ENCODE measurements at places on chromosomes 7 and 10.
A peak's percentile ranks its signal among the peaks of the same experiment; 100 is the strongest.

DNA sequence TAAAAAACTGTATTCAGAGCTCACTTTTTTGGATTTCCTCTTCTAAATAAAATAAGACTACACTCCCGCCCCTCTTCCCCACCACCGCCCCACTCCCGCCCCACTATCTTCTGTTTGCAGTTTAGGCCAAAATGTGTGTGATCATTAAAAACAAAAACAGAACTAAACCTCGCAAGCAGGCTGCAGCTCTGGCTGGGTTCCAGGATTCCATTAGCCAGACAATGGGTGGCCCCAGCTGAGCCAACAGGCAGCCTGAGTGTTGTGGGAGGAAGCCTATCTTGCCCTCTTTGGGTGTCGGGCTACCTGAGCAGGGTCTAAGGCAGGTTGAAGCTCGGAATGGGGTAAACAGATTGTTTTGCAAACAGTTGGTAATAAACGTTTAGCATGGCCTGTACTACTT, 41.7 kb downstream of the ARL4A start:
- DNase-seq: no peak

GRCh38 chr10:6918305-6918704, 338.2 kb upstream of the PRKCQ start:
- DNase-seq: no peak

- peak; percentile 36 for DNase-seq
Observed at GRCh38 chr10:34489411-34489810, 325.7 kb downstream of the PARD3 start.

- DNase-seq: peak; percentile 65
Observed at GRCh38 chr10:31075434-31075833, 43.8 kb upstream of the ZNF438 start.

DNA sequence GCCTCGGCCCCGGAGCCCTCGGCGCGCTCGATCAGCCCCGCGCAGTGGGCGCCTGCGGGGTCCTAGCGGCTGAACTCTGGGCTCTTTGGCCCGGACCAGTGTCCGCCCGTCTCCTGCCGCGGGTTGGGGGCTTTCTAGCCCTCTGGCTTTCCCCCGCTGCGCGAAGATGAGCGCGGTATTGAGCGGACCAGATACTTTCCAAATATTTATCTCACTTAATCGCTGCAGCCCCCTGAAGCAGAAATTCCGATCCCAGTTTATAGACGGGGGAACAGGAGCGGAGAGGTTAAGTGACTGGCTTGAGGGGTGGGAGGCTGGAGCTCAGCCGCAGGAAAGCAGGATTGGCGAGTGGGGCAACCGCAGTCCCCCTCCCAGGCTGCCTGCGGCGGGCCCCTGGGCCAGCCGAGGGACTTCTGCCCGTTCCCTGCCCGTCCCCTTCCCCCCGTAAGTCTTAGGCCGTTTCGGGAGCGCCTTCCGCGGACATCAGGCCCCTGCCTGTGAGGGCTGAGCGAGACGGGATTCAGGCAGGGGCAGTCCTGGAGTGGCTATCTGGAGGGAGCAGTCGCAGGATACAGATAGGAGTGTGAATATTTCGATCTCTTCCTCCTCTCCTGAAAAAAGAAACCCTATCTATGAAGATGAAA, 565 bp downstream of the STRIP2 start:
- DNase-seq: no peak

DNA sequence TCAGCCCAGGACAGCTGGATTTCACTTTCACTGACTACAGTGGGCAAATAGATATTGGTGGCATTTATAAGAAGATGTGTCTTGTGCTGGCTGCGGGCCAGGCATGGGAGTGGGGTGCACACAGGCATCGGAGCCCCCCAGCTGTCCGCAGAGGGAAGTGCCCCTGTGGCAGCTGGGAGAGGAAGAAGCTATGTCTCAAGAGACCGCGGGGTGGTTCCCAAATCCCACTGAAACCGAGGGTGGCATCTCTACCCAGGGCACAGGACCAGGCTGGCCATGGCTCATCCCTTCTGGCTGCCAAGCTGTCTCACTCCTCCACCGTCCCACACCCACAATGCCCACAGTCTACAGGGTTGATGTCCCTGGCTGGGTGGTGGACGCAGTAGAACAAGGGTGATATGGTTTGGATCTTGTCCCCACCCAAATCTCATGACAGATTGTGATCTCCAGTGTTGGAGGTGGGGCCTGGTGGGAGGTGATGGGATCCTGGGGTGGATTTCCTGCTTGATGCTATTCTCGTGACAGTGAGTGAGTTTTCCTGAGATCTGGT, 94.8 kb downstream of the TCERG1L start:
- no peak for DNase-seq

- no peak for DNase-seq
Observed at GRCh38 chr10:77673101-77673500, 35.5 kb upstream of the KCNMA1 start.

- DNase-seq: no peak
Observed at GRCh38 chr10:121594076-121594475, 4.2 kb downstream of the FGFR2 start.

GRCh38 chr10:97197030-97197500, 11.3 kb upstream of the SLIT1 start:
- DNase-seq: no peak

DNA sequence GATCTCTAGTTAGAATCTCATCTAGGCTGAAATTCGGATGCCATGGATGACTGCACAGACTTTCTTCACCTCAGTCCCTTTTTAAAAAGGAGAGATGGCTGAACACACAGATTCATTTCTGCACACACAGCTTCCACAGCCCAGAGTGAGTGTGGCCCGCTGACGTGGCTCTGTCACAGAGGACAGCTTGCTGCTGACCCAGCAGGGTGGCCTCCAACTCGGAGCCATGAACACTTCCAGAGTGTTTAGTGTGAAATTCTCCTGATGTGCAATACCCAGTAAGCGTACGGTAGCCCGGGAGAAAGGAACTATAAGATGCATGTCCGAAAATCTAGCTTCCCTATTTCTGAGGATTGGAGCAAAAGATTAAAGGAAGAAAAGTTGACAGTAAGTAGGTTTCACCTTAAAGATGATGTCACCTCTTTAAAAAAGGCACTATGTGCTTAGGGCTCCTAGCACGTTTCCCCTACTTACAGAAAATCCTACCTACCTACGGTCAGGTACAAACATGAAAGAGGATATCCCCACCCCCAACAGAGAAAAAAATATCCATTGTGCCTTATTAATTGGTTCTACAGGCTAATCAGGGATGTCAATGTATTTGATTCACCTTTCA, 162.2 kb downstream of the RAPGEF5 start:
- no peak for DNase-seq

DNA sequence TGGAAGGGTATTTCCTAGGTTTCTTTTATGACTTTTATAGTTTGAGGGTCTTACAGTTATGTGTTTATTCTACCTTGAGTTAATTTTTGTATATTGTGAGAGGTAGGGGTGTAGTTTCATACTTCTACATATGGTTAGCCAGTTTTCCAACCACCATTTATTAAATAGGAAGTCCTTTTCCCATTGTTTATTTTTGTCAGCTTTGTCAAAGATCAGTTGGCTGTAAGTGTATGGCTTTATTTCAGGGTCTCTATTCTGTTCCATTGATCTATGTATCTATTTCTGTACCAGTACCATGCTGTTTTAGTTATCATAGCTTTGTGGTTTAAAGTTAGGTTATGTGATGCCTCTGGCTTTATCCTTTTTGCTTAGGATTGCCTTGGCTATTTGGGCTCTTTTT, 71.9 kb upstream of the CC2D2B start:
- no peak for DNase-seq

- no peak for DNase-seq
Observed at GRCh38 chr7:92158660-92159575, 20.0 kb downstream of the LRRD1 start.

DNA sequence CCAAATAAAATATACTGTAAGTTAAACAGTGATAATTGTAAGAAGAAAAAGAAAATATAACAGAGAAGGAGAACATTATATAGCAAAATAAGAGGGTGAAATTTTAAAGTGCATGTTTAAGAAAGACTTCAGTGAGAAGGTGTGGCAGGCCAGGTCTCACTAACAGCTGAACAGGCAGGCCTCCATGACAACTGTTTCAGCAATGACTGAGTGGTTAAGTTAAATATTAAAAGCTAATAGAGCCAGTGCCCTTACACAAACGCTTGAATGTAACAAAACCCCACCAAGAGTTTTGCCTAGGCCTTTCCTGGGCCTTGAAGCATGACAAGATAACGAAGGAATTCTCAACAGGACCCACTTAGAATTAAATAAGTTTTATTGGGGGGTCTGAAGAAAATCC, 32.6 kb downstream of the CFAP43 start:
- DNase-seq: no peak

DNA sequence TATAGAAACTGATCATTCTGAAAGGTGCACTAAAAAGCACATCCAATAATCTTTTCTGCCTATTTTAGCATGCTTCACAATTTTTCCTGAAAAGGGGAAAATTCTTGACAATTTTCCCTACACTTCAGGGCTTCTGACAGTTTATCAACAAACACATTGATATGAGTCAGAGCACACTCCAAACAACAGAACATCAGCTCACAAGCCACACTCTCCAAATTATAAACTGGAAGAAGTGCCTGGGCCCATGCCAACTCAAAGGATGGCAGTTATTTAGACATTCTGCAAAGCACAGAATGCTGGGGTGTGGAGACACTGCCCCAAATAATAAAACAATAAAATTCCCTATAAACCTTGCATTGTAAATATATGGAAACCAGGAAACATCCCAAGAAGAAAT, 90.8 kb downstream of the ELAPOR2 start:
- peak; percentile 1 for DNase-seq

DNA sequence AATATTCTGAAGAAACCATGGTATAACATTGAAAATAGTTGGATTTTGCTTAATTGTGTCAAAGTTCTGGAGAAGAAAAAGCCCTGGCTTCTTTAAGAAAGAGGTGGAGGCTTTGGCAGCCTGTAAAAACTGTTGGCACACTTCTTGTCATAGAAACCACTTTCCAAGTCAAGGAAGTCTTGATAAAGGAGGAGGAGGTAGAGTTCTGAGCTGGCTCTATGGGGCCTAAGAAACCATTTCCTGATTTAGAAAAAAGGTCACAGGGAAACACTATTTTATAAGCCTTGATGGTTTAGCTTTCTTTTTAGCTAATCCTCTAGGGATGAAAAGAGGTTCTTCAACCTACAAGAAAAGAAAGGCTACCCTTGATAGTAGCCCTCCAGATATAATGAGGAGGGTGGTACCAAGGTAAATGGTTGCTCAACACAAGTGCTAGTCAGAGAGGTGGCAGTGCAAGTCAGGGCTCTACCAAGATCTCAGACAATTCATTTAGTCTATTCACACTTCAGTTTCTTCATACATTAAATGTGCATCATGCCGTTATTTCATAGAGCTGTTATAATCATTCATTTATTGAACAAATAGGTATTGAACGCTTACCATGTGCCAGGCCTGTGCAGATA, 346.9 kb downstream of the RNLS start:
- DNase-seq: no peak

DNA sequence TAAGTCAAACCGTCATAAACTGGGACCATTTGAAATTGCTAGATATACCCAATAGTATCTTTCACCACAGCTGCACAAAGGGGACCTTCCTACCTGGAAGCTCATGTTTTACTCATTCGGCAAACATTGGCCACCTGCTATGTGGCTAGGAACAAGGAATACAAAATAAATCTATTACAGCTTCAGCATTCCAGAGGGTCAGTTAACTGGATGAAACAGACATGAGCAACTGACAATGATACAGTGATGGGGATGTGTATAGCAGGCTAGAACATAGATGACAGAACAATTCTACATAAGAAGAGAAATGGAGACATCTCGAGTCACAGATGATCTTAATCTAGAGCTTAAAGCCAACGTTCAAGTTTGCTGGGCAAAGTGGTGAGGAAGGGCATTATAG, 3.1 kb upstream of the SMURF1 start:
- no peak for DNase-seq

DNA sequence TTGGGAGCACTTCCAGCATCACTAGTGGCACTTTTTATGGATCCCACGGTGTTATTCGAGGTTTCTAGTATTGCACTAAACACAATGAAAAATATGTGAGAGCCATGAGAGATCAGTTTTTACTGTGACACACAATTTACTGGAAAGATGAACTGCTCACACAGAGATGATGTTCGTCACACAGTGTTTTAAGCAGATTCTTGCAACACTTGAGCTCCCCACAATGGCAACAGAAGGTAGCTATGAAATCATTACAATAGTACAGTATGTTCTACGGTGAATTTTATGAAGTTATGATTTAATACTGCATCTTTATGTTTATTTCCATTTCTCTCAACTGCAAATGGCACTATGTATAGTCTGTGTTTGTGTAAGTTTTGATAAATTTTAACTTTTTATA, 27.4 kb upstream of the ENTPD1 start:
- no peak for DNase-seq

GRCh38 chr7:150778014-150778737, 22.0 kb downstream of the TMEM176B start:
- DNase-seq: no peak

DNA sequence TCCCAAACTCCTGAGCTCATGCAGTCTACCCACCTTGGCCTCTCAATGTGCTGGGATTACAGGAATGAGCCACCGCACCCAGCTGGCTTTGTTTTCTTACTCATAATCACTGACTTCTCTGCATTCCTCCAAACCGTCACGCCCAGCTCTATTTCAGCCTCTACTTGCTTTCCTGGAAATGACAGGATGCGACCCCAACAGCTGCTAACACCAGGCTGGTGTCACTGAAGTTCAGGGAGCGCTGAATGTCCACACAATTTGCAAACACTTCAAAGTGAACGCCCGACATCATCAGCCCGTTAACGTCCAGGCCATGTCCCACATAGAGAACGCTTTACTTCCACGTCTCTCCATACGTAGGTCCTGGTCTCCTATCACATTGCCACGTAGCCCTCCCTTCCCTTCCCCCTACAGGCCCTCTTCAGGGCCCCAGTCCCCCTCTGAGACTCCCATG, 12.8 kb upstream of the PROSER2 start:
- DNase-seq: no peak

GRCh38 chr10:33331379-33331694, 3.1 kb downstream of the NRP1 start:
- no peak for DNase-seq

- DNase-seq: no peak
Observed at GRCh38 chr7:47225387-47226131, 356.4 kb downstream of the TNS3 start.

GRCh38 chr10:97627731-97628130, 5.6 kb downstream of the MORN4 start:
- no peak for DNase-seq

DNA sequence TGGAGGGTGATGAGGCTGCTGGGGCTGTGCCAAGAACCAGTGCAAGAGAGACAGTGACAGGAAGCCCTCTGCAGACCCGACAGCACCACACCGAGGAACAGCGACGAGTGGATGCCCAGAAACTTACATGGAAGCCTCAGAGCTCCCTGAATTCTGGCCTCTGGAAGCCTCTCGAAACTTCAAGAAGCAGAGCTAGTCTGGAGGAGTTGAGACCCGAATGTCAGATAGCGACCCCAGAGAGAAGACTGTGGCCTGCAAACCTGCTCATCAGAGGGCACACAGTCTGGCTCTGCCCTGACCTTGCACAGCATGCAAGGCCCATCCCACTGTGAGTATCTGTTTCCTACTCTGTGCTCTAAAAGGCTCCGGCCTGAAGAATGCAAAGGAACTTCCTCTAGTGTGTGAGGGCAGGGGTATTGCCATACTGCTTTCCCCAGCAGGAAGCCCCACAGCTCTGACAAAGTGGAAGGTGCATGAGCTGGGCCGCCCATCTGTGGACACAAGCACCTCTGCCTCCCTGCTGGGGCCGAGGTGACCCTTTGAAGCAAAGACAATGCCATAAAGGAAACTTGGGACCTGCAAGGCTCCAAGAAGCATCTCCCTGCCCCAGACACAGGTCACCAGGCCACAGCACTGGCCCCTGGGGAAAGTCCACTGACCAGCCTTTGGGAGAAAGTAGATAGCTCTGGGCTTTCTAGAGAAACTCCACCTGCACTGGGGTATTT, 10.5 kb upstream of the C10orf71 start:
- no peak for DNase-seq

All from HFF-Myc (cell line).